ENCODE measurements at places on chromosomes 1 and 21. TPM values are rescaled to one million over a fixed set of nuclear protein-coding genes. Genes with fewer than 3 reads are reported as not detected.

DNA sequence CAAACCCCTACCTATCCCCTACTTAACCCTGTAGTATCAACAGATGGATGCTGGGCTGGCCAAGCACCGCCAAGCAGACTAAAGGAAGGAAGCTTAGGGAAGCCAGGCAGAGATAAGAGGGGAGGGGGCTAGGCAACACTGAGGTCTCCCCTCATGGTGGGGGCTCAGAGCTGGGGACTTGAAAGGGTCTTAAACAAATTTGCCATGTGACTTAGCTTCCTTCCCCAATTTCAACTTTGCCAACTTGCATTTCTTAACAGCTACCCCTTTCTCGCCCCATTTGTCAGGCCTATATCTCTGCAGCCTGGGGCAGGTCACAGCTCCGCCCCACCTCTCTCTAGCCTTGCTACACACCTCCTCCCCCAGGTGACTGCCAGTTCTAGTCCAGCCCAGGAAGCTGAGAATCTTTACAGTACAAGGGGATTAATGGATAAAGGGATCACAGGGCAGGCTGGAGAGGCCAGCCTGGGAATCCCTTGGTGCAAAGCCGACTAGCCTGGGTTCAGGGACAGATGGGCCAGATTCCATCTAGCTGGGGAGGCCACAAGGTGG is 3.4 kb downstream of the KIF21B start:
- DNase-seq = no peak

DNA sequence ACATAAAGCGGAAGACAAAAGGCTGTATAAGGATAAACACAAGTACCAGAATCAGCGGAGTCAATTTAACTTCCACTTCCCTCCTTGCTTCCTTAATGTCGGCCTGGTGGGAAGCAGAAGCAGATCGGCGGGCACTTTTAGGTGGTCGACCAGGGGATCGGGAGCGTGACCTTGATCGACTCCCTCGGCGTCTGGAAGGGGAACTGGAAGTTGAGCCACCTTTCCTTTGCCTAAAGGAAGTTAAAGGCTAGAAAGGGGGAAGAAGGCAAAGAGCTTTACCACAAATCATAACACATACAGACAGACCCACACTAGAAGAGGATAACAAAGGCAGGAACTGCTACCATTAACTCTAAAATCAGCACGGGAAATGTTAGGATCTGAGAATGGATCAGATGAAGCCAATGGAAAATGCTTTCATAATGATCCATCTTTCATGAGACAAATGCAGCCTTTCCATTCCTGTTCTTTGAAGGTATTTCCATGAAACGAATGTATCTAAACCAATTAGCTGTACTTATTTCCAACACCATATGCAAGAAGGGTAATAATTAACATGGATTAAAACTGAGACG is 5.7 kb downstream of the LBR start:
- DNase-seq = no peak

GRCh38 chr1:45205910-45206721 is at the start of gene ZSWIM5:
Gene ZSWIM5 (minus strand): TSS chr1:45206605. CDS start chr1:45206350, 255 bp downstream.
- DNase-seq = peak; percentile 72

CYP4X1 gene
- 2.1 TPM for total RNA-seq

AIRE gene
- total RNA-seq = not detected
